ENCODE measurements at places on chromosomes 2 and 18.
A peak's percentile ranks its signal among the peaks of the same experiment; 100 is the strongest.

DNA sequence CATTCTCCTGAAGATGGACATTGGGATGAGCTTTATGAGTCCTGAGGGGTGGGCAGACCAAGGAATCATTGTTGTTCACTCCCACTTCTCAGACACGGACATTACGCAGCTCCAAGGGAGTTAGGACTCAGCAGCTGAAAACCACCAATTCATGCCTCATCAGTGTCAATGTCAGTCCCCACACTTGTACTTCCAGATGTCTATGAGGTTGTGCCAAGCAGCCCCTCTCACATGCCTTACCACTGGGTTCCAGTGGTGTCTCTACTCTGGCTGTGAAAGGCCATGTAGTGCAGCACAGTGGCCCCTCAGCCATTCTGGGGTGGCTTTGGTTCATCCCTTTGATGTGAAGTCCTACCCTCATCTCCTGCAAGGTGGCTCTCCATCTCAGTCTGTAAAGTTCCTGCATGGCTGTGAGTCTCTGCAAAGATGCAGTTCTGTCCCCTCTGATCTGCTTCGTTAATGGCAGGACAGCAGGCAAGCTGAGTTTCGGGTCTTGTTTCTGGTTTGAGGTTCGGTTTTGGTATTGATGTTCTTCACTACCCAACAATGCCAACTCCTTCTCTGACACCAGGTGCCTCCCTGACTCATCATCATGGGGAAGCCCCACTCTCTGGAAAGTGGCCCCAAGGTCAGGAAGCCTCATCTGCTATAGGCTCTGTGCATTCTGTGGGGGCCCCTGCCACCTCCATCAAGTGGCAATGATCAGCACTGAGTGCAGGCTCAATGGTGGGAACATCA is 14.0 kb upstream of the COL6A3 start:
- DNase-seq: no peak

DNA sequence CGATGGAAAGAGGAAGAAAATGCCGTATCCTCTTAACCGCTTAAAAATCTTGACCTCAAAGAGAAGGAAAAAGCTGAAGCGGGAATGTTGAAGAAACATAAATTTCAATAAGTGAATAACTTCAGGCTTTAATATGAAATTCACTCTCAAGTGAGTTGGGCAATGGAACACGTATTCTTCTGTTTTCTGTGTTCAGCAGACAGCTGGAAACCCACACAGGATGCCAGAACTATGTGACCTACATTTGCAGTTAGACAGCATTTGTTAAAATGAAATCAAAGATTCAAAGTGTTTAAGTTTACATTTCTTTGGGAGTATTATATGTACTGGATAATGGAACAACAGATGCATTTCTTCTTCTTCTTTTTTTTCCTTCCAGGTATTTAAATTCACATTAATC is 80.5 kb upstream of the SPATS2L start:
- no peak for DNase-seq

GRCh38 chr2:169693360-169693759 is 845 bp downstream of the CFAP210 start:
- no peak for DNase-seq

DNA sequence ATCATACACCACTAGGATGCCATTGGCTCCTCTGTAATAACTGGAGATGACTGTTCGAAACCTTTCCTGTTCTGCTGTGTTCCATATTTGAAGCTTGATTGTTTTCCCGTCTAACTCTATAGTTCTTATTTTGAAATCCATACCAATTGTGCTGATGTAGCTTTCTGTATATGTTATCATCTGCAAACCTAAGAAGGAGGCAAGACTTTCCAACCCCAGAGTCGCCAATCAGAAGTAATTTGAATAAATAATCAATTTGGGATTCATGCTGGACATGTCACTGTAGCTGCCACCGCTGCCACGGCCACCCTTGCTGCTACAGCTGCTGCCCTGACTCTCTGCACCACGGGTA is 20.7 kb downstream of the STAT1 start:
- no peak for DNase-seq

GRCh38 chr18:4358618-4359017 is 96.5 kb downstream of the DLGAP1 start:
- DNase-seq: no peak

GRCh38 chr2:146602856-146603255 is 1242.0 kb upstream of the ACVR2A start:
- no peak for DNase-seq

DNA sequence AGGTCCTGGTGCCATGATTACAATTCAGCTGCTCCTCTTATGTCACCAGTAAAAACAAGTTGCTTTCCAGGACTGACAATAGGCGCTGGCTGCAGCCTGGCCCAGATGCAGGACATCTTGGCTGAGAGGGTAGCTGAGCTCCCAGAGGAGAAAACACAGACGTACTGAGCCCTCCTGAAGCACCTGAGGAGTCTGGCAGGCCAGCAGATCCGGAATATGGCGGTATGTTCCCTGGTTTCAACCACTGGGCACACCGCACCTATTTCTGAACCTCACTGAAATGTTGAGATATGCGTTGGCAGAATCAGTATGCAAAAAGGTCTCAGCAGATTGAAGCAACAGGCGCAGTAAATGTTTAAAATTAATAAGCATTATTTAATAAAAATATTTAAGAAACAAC is 73.1 kb upstream of the BZW1 start:
- no peak for DNase-seq

DNA sequence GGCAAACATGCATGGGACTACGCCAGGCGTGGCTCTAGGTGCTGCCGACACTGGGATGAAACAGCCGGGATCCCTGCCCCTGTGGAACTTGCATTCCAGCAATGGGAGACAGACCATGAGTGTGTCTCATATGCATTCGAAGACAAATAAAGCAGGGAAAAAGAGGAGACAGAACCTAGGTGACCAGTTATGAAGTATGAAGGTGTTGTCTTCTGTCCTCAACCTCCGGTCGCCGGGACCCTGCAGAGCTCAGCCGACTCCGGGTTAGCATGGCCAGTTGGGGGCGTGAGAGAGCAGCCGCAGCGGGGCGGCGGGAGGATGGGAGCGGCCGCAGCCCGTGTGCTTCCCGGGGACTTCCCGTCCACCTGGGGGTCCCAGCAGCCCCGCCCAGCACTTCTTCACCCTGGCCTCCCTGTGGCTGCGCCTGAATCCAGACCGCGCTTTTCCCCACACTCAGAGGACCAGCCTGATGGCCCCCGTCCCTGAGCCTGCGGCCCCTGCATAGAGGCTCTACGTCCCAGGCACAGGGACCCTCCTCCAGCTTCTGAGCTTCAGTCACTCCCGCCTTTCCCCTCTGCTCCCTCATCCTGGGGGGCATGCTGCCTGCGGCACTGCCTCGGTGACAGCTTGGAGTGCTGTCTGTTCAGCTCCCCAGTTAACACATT is 11.4 kb downstream of the ID2 start:
- DNase-seq: peak; percentile 62

DNA sequence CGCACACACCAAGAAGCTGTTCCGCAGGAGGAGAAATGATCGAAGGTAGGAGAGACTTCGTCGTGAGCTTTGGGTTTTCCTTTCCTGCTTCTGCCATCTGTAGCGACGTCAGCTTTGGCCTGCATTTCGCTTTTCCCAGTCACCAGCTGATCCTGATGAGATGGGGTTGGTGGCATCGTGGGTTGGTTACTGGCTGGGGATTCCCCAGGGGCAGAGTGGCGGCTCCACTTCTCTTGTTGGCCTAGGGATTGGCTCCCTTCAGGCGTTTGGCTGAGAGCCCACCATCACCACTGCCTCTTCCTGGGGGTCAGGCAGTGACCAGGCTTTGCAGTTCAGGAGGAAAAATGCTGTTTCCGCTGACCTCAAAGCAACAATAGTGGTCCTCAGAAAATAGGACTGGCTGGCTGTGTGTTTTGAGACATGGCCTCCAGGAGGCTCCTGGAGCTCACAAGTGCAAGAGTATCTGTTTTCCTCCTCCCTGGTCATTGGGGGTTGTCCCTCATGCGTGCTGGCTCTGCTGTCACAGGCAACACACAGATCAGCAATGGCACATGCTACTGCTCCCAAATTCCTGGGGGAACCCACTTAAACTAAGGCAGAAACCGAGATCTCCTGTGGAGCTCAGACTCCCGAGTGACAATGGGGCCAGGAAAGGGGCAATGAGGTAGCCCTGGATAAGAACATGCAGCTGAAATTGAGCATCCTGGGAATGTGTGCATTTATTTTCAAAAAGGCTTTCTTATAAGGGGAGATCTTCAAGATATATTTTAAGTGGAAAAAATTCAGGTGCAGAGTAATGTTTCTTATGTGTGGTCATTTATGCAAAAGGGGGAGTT is 173.0 kb downstream of the CTIF start:
- peak; percentile 20 for DNase-seq

GRCh38 chr2:168501466-168502065 is 45.5 kb downstream of the CERS6 start:
- no peak for DNase-seq

GRCh38 chr2:71704131-71704561 is 250.8 kb downstream of the DYSF start:
- no peak for DNase-seq

Measured in transverse colon (tissue), 4 donors.